ENCODE measurements at places on chromosomes 13 and 19. TPM values are rescaled to one million over a fixed set of nuclear protein-coding genes. Genes with fewer than 3 reads are reported as not detected.

Gene INTS6
- polyA plus RNA-seq: 21.1 TPM

Gene GPR42
- 0.11 TPM for polyA plus RNA-seq

Gene SIGLEC11
- polyA plus RNA-seq: 0.56 TPM

Gene CATSPERD
- polyA plus RNA-seq: not detected

Gene NCR1
- polyA plus RNA-seq: not detected

Gene ZIM2
- not detected for polyA plus RNA-seq

Gene ZNF543
- polyA plus RNA-seq: 5.4 TPM

Gene RANBP3
- 36.6 TPM for polyA plus RNA-seq

Gene SMG9
- polyA plus RNA-seq: 31.2 TPM

Gene LAIR1
- polyA plus RNA-seq: 9.4 TPM

Gene PSG1
- polyA plus RNA-seq: 0.46 TPM

Gene ZNF805
- polyA plus RNA-seq: not detected

Gene TMEM91
- 5.0 TPM for polyA plus RNA-seq

Gene CALR3
- not detected for polyA plus RNA-seq

Gene COX6B2
- 0.67 TPM for polyA plus RNA-seq

Gene CEACAM3
- not detected for polyA plus RNA-seq

Gene HSPB6
- polyA plus RNA-seq: 915 TPM

GRCh38 chr13:39596176-39596575, 6.8 kb downstream of the LHFPL6 start:
- DNase-seq: no peak

- DNase-seq: peak; percentile 89
Measured at GRCh38 chr19:48872884-48873475, 759 bp downstream of the PPP1R15A start.

DNA sequence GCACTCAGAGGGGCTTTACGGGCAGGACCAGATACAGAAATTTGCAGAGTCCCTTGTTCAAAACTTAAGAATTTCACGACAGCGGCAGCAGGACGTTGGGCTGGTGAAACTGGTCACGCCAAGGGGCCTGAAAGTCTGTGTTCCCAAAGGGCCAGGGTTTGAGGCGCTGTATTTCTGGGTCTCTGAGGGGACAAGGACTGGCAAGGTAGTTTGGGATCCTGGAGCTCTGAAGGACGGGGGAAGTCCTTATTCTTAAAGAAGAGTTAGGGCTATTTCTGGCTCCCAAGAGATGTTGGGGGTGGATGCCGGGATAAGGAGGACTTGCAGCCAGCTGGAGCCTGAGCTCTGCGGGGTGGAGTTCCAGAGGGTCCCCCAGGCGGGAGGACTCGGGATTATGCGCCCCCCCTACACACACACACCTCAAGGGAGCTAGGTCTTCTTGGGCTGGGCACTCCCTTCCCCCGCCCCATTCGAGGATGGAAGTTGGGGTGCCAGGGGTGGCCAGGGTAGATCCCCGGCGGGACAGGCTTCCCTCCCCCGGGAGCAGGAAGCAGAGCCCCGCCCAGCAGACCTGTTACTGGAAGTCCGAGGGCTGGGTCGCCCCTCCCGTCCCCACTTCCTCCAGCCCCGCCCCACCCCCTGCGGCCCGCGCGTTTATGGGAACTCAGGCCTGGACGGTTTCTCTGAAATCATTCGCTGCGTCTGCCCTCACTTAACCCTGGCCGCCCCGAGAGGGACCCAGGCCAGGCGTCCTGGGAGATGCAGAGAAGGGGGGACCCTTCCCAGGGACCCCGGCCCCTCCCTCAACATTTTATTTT, 5.6 kb downstream of the BCL3 start:
- DNase-seq: peak; percentile 65

GRCh38 chr13:93416736-93417355, 190.2 kb downstream of the GPC6 start:
- no peak for DNase-seq

DNA sequence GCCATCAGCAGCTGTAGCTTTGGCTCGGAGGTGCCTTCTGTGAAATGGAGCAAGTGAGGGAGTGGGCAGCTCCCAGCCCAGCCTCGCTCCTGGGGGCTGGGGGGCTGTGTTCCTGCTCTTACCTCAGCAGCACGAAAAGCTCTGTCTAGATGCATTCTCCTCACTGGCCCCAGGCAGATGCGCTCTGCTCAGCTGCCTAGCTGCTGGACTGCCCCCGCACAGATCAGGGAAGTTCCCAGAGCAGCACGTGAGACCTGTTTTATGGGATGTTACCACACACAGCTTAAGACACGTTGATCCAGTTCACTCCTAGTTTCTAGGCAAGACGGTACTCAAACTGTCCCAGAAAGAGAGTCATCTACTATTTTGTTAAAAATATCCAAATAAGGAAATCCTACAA, 13.6 kb downstream of the LCP1 start:
- DNase-seq: no peak

DNA sequence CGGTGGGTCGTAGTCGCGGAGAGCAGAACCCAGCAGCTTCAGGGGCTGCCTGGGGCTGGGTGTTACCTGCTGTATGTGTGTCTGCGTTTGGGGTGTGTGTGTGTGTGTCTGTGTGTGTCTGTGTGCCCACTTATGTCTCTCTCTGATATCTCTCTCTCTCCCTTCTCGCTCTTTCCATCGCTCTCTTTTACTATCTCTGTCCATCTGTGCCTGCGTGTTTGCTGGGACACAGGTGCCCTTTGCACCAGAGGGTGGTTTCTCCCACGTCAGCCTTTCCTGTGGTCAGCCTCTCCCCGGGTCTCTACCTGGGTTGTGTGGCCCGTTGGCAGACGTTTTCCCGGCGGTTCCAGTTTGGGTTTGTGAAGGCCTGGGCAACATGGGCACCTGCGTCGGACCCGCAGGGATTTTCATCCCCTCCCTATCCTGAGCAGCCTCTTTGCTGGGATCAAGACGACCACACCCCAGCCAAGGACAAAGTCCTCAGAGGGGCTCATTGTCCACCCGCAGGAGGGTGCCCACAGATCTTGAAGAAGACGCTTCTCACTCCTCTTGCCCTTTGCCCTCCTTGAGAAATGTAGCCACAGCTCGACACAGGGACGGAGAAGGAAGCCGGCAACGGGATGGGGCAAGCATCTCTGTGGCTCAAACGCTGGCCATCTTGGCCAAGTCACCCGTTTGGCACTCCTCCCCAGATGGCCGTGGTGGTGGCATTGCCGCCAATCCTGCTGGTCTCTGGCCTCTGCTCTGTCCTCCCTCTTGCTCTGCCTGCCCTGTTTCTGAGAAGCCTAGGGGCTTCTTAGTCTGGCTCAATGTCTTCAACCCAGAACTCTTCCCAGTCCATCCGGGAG, 43.3 kb downstream of the ZNF146 start:
- DNase-seq: no peak

GRCh38 chr19:1651568-1652291, 685 bp downstream of the TCF3 start:
- no peak for DNase-seq

DNA sequence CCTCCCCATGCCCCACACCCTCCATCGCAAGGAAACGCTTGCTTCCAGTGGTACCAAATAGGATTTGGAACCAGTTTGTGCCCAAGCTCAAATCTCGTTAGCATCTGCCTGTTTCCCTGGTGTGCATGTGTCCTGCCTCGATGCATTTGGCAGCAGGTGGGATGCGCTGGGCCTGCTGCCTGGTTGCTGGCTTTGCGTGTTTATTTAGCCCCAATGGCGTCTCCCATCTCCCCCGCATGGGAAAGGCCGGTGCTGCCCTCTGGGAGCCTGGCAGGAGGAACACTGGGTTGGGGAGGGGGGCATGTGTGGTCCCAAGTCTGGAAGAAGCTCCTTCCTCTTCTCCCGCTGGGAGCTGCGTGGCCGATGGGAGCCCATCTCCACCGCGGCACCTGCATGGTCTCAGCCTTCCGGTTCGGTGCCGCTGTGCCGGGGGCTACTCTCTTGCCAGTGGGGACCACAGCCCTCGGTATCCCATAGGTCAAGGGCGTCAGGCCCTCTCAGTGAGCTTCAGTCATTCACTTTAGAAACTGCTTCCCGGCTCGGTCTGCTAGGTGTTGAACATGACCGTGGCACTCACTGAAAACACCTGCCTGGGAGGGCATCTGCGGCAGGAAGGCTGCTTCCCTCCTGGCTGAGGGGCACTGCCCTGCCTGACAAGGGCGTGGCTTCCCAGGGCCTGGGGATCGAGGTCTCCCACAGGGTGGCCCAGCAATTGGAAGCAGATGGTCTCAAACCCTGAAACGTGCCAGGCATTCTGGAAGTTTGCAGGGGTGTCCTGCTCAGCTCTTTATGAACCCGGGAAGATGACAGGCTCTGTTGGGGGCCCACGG, 11.8 kb upstream of the F7 start:
- DNase-seq: no peak

- no peak for DNase-seq
Measured at GRCh38 chr19:16688084-16688483, 27.1 kb downstream of the TMEM38A start.

DNA sequence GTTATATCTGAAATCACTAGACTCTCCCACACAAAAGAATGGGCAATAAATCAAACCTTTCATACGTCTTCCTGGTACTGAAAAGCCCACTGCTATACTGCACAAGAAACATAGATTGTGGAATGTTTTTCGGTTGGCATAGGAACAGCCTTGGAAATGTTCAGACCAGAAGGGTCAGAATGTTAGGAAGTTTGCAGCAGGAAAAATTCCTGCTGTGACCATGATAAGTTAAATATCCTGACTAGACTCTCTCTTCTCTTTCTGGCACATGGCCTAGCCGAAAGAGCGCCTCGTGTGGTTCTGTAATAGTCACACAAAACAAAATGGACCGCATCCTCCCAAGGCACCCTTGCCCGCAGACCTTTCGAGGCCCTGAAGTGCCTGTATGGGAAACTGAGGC, 427.2 kb downstream of the COG6 start:
- no peak for DNase-seq

GRCh38 chr19:29843180-29844051, 31.6 kb downstream of the CCNE1 start:
- peak; percentile 52 for DNase-seq

- no peak for DNase-seq
Measured at GRCh38 chr13:34842466-34842865, 99.6 kb upstream of the NBEA start.

DNA sequence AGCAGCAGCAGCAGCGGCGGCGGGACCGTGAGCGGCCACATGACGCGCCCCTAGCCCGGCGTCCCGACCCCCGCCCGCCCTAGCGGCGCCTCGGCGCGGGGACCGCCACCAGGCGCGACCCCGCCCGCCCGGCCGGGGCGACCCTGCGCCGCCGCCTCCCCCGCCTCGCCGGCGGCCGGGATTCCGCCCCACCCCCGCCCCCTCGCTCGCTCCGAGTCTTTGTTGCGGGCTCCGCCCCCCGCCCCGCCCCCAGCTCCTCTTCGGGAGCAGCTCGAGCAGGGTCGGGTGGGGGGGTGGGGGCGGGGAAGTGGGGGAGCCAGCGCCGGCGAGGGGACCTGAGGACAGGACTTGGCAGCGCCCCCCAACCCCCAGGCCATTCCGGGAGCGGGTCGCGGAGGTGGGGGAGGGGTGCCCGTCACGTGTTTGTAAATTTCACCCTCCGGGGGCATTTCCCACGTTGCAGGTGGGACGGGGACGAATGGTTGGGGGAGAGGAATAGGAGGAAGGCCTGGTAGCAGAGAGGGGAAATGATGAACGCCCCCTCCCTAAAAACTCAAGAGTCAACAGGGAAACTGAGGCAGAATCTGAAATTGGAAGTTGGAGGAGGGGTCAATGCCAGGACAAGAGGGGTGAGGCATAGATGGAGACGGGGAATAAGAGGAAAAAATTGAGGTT, at the start of gene OLFM2:
OLFM2 (minus strand) TSS at position 190 of the 675 bp plus-strand sequence; CDS start at position 41, 149 bp downstream.
- DNase-seq: no peak

GRCh38 chr19:6531163-6531955, 533 bp downstream of the TNFSF9 start:
- no peak for DNase-seq

DNA sequence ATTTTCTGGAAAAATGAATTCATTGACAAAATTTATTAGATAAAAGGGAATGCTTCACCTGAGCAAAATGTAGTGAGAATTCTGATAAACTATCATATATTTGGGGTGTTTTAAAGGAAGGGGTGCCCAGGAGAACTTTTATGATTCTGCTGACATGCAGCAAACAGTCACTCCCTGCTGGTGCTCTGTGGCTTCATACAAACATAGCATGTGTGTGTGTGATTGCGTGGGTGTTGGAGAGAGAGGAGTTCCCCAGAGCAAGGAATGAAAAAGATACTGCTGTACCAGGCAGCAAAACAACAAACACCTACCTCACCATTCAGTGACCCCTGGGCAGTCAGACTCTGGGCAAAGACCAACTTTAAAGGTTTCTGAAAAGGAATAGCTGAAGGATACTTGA, 546.7 kb downstream of the RFC3 start:
- no peak for DNase-seq

GRCh38 chr19:16216744-16217670, 19.3 kb downstream of the AP1M1 start:
- DNase-seq: no peak

GRCh38 chr13:76439546-76439945, 446.7 kb downstream of the KCTD12 start:
- no peak for DNase-seq

DNA sequence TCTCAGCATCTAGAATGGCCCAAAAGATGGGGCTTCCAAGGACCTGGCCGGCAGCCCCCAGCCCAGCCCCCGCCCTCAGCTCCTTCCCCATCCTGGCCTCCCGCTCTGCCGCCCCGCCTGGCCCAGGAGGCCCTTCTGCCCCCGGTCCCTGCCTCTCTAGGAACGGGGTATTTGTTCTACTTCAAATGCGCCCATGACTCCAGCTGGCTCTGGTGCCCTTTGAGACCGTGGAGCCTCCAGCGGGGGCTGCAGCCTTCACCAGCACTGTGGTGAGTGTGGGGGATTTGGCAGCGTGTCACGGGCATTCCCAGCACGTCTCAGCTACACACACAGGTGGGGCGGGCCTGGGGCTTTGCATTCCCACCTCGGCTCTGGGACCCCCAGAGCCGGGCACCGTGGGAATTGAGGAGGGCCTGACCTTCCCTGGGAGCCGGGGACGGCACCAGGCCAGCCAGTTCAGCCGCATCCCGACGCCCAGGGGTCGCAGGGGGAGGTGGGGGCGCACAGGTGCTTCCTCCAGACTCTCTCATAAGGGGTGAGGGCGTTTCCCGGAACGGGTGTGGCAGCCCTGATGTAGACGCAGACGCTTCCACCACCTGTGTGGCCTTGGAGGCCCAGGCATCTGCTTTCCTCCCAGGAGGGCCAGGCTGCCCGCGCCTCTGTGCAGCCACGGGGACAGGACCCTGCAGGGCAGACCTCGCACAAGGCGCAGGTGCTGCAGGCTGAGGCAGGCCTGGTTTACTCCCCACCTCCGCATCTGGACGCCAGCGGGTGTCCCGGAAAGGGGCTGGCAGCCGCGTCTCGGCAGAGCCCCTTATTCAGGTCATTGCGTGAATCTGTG, 947 bp downstream of the ATP4B start:
- no peak for DNase-seq

- DNase-seq: peak; percentile 45
Measured at GRCh38 chr19:47729468-47729798, 15.9 kb upstream of the NOP53 start.
